ENCODE measurements at places on chromosomes 1 and 21. TPM values are rescaled to one million over a fixed set of nuclear protein-coding genes. Genes with fewer than 3 reads are reported as not detected.

SRGAP2 gene
- total RNA-seq = 30.9 TPM

DMRTB1 gene
- not detected for total RNA-seq

CRP gene
- not detected for total RNA-seq

IQGAP3 gene
- total RNA-seq = 19.1 TPM

GJA9 gene
- not detected for total RNA-seq

BARHL2 gene
- total RNA-seq = not detected

SPRR3 gene
- total RNA-seq = not detected

TIE1 gene
- total RNA-seq = not detected

ERG gene
- total RNA-seq = 0.06 TPM

CELA2B gene
- total RNA-seq = not detected

NBPF6 gene
- total RNA-seq = not detected

EDN2 gene
- 46.3 TPM for total RNA-seq

PRUNE1 gene
- total RNA-seq = 17.8 TPM

GLIS1 gene
- 0.02 TPM for total RNA-seq
